Amniotic epithelial cell (primary cell): ENCODE measurements at places on chromosomes 3 and 15.

GRCh38 chr3:197793247-197793646 lies 2.2 kb downstream of the LRCH3 start:
- DNase-seq = peak; percentile 66

- peak; percentile 59 for DNase-seq
Observed at GRCh38 chr15:87597346-87598052, 659.0 kb downstream of the NTRK3 start.

DNA sequence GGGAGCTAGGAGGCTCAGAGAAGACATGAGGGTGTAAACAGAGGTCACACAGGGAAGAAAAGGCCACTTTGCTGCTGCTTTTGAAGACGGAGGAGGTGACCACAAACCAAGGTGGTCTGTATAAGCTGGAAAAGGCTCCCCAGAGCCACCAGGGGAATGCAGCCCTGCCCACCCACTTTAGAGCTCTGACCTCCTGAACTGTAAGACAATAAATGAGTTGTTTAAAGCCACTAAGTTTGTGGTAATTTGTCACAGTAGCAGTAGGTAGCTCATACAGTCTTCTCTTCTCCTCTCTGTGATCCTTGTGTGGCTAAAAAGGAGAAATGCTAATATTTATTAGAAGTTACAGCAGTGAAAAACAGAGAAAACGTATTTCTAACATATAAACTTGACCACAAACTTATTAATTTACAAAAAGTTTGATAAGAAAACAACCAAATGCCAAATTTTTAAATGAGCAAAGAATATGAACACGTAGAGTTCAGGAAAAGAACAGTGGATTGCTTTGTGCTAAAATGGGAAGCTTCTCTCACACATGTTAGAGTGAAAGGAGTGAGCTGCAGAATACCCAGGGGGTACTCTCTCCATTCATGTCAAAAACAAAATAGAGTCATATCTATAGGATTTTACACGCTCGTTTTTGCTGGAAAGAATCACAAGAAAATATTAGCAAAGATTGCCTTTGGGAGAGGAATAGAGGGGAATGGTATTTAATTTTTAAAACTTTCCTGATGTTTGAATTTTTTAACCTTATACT lies 71.0 kb downstream of the NOX5 start:
- DNase-seq = no peak

- peak; percentile 68 for DNase-seq
Observed at GRCh38 chr3:108223928-108224327, 1.7 kb upstream of the IFT57 start.

GRCh38 chr3:161203485-161204098 lies 17.5 kb upstream of the NMD3 start:
- no peak for DNase-seq

GRCh38 chr3:165466856-165467255 lies 270.7 kb upstream of the SLITRK3 start:
- no peak for DNase-seq

GRCh38 chr3:196962930-196963630 lies 5.6 kb downstream of the PIGZ start:
- no peak for DNase-seq

DNA sequence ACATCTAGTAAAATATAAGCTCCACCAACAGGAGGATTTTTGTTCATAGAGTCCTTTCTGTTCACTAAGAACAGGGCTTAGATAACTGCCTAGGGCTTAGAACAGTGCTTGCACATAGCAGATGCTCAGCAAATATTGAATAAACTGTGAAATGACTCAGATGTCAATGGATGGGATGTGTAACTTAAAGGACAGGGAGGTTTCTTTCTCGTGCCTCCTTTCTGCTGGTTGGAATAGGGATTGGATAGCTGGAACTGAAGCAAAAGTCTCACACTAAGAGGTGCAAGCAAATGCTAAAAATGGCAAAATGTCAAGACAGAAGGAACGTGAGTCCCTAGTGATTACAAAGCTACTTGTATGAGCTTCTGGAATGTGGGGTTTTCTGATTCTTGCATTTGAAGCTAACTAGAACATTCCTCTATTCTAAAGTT lies 392.8 kb upstream of the WNT5A start:
- peak; percentile 6 for DNase-seq

GRCh38 chr15:26260517-26261133 lies 397.5 kb upstream of the ATP10A start:
- DNase-seq = no peak

DNA sequence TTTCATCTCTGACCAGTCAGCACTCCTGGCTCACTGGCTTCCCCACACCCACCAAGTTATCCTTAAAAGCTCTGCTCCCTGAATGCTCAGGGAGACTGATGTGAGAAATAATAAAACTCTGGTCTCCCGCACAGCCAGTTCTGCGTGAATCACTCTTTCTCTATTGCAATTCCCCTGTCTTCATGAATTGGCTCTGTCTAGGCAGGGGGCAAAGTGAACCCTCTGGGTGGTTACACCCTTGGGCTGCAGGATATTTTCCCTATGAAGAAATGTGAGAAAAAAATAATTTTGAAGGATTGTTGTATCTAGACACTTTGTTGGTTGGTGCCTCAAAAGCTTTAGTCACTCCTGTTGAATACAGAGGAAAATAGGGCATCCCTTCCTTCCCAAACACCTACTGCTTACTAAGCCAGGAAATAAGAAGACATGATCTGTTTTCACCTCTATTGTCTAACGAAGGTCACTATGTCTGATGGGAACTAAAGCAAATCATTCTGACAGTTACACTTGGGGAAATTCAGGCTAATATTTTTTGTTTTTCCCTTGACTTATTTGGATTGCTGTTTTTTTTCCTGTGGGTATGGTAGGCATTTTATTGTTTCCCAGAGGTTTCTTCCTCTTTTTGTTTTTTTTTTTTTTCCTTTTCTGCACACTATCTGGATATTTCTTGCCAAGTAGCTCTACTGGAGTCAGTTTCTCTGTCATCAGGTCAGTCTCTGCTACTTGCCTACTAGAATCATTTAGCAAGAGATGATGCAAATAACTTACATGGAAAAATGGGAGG lies 15.3 kb upstream of the TNFSF10 start:
- DNase-seq = no peak

DNA sequence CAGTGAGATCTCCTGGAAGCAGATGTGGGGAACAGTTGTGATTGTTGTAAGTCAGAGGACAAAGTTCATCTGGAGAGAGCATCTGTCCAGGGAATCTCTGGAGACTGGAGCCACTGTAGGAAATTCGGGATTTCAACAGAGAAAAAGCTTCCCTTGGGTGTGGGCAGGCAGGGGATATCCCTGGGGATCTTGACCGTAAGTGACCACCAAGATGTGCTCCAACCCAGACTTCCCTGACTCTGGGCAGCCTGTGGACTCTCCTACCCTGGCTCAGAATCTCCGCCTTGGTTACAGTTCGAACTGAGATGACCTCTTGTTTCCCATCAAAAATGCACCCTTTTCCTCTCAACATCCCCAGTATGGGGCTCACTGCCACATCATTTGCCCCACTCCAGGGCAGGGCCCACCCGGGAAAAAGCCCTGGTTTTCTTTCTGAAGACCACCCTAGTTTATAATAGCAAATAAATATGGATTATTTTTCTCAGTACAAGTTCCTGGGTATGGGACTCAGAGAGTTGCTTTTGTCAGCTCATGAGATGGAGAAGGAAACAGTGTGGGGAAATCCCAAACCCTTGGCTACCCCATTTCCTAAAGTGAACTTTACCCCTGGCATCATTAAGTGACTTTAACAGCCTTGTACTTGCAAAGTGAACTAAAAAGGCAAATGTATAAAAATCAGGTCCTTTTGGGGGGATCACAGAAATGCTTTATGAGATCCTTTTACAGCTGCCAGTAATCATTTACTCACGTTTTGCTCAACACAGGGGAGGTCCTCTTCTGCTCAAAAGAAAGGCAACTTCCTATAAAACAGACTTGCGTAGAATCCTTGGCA lies 89.9 kb downstream of the CCNL1 start:
- DNase-seq = no peak

GRCh38 chr3:100033184-100033583 lies 81.1 kb downstream of the FILIP1L start:
- DNase-seq = peak; percentile 97

- DNase-seq = peak; percentile 52
Observed at GRCh38 chr3:71095511-71096291, 487.8 kb downstream of the FOXP1 start.

GRCh38 chr15:94231723-94232468 lies 535 bp downstream of the MCTP2 start:
- peak; percentile 28 for DNase-seq

- no peak for DNase-seq
Observed at GRCh38 chr15:65470866-65471265, 46.6 kb downstream of the DPP8 start.

DNA sequence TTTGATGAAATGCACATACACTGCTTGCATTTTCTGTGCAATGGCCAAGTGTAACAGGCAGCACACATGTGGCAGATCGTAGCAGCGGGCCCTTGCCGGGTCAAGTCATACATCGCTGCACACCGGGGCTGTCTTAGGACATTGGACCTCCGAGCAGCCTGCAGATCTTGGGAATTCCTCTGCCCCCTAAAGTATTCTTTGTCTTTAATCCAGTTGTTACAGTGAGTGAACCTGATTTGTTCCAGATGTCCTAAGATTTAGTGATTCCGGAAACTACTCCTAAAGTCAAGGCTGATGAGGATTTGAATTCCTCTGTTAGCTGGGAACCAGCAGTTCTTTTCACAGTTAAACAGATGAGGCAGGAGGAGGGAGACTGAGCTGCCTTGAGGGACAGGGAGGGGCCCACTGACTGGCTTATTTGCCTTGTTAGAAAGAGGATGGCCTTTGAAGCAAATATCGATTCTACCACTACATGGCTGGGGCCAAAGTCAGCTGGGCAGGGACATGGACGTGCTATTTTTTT lies 190.7 kb upstream of the CTDSPL start:
- DNase-seq = no peak

GRCh38 chr3:25548836-25549235 lies 115.9 kb downstream of the TOP2B start:
- DNase-seq = peak; percentile 28

DNA sequence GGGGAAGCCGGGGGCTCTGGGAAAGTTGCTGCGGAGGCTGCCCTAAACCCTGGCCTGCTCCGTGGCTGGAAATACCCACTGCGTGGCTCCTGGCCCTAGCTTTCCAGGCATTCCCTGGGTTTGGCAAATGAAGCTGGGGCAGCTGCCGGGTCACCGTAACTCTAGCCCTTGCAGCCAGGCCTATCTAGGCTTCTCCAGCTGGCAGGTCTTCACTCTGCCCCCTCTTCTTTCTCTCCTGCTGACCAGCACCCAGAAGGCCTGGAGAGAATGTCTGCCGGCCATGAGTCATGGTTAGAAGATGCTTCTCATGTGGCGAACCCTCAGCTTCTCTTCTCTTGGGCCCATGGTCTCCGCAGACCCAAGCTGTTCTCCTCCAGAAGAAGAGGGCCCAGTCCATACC lies 5.6 kb upstream of the DLL4 start:
- no peak for DNase-seq

DNA sequence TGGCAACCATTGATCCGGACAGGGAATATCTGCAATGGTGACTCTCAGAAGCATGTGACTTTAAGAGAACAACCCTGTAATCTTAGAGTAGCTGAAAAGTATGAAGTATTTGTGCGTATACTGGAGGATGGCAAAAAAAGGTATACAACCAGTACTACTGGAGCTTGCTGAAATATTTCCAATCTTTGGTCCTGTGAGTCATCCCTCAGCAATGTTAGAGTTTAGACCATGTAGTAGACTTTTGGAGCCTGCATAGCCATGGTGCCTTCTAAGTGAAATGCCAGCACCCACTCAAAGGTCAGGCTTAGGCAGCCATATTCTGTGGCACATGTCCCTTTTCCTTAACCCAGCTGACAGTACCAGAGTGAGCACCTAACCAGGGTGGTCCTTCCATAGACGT lies 429.4 kb downstream of the NTRK3 start:
- DNase-seq = peak; percentile 32

DNA sequence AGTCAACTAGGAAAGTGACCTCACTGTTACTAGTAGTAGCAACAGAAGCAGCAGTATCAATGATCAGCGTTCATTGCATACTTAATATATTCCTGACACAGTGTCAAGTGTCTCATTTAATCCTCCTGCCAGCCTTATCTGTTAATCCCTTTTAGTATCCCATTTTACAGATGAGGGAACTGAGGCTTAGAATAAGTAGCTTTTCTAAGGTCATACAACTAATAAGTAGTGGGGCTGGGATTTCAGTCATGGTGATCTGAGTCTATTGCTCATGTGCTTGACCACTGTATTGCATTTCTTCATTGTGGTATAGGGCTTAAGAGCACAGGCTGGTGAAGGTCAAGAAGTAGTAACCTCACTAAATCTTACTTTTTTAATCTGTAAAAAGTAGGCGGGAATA lies 233.6 kb downstream of the PTPRG start:
- no peak for DNase-seq

GRCh38 chr15:73901126-73901810 lies 25.0 kb upstream of the LOXL1 start:
- no peak for DNase-seq

DNA sequence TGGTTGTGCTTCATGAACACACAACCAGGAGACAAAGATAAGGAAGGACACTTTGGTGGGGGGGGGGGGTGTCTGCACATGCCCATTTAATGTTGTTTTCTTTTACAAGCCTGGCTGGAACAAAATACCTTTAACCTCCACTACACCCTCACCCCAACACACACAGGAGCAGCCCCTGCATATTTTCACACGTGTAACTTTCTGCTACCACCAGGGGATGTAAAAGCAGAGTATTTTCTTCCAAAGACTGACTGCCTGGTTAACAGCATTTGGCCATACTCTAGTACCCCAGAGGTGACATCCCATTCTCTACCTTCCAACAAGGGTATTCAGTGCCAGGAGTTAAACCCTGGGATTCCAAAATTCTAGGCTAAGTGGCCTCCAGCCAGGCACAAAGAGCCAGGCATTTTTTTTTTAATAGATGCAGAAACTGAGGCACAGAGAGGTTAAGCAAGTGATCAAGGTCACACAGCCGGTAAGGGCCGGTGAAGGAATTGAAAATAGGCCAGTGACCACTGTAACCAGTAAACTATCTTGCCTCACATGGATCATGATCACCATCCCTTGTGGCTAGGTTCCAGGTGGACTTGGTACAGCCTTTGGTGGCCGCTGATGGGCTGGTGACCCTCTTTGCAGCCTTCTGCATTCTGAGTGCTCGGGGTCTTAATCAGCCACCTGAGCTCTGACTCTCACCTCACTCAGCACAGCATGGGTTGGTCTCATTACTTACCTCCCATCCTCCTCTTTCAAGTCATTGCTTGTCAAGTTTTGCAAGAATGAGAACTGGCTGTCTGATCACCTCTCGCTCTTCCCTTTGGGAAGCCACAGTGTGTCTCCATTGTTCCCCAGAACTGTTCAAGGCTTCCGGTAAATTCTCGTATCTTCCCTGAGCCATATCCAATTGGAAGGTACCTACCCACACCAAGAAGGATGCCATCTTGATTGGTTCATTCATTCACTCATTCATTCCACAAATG lies 20.4 kb downstream of the MAGI1 start:
- no peak for DNase-seq

GRCh38 chr3:197718891-197719290 lies 17.8 kb downstream of the RUBCN start:
- peak; percentile 84 for DNase-seq

- DNase-seq = peak; percentile 58
Observed at GRCh38 chr3:165669504-165669903, 167.7 kb downstream of the BCHE start.

- DNase-seq = no peak
Observed at GRCh38 chr3:58055314-58055713, 47.1 kb downstream of the FLNB start.
